ENCODE measurements at places on chromosomes 16 and 17.
A peak's percentile ranks its signal among the peaks of the same experiment; 100 is the strongest.

DNA sequence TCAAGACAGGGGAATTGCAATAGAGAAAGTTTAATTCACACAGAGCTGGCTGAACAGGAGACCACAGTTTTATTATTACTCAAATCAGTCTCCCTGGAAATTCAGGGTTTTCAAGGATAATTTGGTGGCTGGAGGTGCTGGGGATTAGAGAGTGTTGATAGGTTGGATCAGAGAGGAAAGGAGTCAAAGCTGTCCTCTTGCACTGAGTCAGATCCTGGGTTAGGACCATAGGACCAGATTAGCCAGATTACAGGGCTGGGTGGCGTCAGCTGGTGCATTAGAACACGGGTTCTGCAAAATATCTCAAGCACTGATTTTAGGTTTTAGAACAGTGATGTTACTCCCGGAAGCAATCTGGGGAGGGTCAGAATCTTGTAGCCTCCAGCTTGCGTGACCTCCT, 1.8 kb upstream of the NSMCE1 start:
- no peak for DNase-seq

GRCh38 chr16:87416826-87417527, 24.8 kb downstream of the MAP1LC3B start:
- DNase-seq: peak; percentile 80

DNA sequence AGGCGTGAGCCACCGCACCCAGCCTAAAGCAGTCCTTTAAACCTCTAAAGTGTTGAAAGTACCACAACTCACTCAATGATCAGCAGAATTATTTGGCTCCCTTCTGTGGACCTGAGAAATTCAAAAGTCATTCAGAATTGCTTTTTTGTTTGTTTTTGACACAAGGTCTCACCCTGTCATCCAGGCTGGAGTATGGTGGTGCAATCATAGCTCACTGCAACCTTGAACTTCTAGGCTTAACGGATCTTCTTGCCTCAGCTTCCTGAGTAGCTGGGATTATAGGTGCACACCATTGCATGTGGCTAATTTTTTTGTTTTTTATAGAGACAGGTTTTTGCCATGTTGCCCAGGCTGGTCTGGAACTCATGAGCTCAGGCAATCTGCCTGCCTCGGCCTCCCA, 44.3 kb downstream of the TRAF4 start:
- no peak for DNase-seq

DNA sequence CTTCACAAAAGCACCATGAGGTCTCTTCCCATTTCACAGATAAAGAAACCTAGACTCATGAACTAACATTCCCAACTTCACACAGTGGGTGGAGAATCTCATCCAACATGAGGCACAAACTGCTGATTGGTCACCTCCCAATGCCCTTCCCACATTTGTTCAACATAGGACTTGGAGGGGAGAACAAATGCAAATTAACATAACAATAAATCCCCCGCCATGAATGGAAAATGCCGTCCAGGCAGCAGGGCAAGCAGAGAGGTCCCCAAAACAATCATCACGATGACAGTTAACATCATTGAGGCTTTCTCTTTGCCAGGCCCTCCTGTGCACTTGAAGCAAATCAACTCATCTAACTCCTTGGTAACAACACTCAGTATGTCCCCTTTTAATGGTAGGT, 185.3 kb downstream of the TMEM132E start:
- DNase-seq: no peak

GRCh38 chr16:1990351-1991134, 773 bp downstream of the SYNGR3 start:
- no peak for DNase-seq

- DNase-seq: peak; percentile 27
Measured at GRCh38 chr16:49441366-49441780, 67.8 kb downstream of the C16orf78 start.

GRCh38 chr17:6098050-6098822, 28.1 kb downstream of the WSCD1 start:
- peak; percentile 97 for DNase-seq

- no peak for DNase-seq
Measured at GRCh38 chr16:56632848-56633365, 448 bp downstream of the MT1M start.

- DNase-seq: no peak
Measured at GRCh38 chr16:5034167-5034523, 410 bp upstream of the NAGPA start.

DNA sequence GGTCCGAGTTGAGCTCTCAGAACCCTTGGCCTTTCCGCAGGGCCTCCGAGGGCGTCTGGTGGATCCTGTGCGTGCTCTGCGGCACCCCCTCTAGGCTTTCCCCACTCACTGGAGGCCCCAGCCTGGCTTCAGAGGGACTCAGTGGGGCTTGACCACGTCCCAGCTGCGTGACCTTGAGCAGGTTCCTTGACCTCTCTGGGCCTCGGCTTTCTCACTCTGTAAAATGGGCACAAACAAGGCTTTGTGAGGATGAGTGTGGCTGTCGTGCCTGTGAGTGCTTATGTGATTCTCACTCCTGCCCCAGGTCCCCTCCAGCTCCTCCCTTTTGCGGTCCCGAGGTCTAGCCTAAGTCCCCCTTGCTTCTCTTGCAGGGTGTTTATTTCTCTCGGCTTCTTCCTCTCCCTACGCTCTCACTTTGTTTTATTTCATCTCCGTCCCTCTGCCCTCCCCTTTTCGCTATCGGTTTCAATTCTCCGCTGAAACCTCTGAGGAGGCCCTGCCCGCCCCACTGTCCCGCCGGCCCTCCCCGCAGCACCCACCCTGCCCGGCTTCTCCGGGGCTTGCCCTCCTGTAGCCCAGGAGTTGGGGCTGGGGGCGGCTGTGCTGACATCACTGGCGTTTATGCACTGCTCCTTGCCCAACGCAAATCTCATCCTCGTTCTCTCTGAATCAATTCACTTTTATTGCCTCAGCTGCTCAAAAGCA, 82.3 kb upstream of the CBX4 start:
- no peak for DNase-seq

GRCh38 chr17:17966399-17966798, 5.8 kb downstream of the TOM1L2 start:
- DNase-seq: no peak

DNA sequence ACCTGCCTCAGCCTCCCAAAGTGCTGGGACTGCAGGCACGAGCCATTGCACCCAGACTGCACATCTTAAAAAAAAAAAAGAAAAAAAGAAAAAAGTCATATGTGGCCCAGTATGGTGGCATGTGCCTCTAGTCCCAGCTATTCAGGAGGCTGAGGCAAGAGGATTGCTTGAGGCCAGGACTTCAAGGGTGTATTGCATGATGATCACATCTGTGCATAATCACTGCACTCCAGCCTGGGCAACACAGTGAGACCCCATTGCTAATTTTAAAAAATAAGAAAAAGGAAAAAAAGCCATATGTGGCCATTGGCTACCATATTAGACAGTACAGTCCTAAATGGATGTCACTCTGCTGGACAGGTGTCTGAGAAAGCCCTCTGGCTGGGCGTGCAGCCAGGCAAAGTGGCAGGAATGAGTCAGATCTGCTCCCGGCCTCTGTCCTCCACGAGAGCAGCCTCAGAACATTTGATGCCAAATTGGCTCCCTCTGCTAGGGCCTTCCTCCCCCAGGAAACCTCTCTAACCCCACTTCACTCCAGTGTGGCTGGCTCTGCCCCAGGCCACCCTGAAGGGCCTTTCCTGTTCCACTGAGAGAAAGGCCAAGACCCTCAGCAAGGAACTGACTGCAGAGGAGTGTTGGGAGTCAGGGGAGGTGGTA, 14.7 kb downstream of the CA7 start:
- peak; percentile 71 for DNase-seq

DNA sequence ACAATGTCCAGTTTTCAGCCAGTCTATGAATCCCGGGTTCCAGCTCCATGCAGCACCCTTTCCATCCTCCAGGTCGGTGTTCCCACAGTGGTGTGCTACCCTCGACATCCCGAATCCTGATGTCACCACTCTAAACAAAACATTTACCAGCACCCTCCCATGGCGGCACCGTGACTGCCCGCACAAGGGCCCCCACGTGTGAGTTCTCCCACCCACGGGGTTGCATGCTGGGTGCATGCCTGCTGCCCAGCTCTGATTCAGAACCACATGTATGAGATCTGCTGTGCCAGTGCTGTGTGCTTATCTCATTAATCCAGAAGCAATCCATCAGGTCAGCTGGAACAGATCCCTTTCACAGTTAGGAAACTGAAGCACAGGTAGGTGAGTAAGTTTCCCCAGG, 57.4 kb downstream of the C16orf78 start:
- DNase-seq: no peak

DNA sequence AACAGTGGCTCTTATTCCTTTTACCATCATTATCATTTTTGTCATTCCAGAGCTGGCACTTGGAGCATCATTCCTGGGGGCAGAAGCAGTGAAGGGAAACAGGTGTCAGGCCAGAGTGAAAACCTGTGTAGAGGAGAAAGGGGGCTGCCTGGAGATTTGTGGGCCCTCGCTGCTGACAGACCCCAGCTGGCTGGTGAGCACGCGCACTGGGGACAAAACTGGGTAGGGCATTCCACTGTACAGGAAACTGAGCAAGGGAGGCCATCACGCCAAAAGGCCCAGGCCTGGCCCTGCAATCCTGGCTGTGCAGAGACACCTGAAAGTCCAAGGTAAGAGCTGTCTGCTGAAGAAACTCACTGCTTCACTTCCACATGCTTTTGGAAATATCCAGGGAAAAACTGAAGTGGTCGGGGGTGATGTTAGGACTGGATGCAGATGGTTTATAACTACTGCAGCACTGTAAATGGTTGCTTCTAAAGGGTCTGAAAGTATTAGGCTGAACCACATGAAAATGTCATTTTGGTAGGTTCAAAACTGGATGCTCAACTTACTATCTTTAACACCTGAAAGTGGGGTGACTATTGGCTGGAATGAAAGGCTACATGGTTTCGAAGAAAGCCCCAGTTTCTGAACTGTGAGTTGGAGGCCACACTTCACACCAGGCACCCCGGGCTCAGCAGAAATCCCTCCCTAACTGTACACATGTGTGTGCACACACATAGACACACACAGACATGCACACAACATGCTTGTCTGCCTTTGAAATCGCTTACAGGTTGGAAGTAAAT, 225.0 kb downstream of the C16orf78 start:
- DNase-seq: no peak

DNA sequence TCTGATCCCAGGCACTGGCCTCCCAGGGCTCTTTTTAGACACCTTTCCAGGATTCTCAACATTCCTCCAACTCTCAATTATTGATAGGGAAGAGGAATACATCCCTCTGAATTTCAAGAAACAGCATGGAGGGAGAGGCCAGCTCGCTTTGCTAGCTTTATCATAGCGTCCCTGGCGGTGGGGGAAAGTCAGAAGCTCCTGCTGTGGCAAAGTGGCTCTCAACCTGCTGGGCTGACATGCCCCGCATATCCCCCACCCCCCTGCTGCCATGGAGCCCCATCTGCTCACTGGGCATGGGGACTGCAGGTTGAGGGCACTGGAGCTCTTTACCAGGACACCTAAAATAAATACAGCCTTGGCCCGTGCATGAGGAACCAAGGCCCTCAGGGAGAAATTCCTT, 140.3 kb downstream of the SLC39A11 start:
- no peak for DNase-seq

GRCh38 chr17:56244268-56244890, 91.1 kb downstream of the ANKFN1 start:
- DNase-seq: no peak

DNA sequence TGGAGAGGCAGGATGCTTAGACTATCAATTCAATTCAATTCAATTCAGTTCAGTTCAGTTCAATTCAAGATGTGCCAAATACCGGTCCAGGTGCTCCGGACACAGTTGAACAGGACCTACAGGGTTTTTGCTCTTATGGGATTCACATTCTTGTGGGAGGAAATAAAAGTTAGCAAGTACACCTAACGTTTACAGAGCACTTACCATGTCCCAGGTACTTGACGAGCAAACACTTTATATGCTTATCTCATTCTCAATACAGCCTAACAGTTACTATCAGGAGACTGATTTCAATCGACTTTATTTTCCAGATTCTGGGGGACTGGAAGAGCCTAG, 467 bp upstream of the GDE1 start:
- no peak for DNase-seq

DNA sequence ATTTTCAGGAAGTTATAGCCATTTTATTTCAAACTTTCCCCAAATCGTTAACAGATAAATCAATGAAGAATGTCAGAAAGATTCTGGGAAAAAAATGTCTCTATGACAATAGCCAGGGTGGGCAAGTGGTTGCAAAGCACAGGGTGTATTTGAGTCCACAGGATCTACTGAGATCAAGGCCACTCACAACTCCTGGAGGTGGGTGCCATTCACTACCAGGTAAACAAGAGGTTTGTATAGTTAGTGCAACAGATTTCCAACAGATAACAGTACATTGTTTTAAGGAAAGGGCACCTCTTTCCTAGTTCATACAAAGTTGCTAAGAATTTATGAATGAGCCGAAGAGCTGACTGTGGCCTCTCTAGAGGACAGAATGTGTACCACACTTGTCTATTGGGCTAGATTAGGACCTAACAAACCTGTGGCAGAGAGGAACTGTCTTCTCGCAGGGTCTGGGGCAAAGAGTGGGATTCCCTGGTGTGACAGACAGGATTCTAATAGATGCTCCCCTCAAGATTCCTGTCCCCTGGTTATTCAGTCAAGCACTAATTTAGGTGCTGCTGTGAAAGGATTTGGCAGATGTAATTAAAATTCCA, 52.0 kb upstream of the ZNF629 start:
- DNase-seq: no peak

- DNase-seq: no peak
Measured at GRCh38 chr16:57213462-57213861, 27.3 kb downstream of the RSPRY1 start.

DNA sequence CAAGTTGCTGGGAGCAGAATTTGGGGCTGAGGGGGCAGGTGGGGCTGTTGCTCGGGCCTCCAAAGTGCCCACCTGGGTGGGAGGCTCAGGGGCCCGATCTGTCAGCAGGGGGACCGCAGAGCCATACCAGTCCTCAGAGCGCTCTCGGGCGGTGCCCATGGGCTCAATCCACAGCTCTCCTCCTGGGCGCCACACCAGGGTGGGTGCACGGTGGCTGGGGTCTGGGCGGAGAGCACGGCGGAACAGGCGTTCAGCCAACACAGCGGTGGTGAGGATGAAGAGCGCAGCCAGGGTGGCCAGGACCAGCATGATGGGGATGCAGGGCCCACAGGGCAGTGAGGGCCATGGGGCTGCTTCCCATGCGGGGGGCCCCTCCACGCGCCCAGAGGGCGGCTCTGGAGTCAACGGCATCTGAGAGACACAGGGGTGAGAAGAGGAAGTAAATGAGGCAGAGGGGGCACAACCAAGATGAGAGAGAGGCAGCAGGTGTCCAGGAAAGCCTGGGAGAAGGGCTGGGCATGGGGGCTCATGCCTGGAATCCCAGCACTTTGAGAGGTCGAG, 1.2 kb downstream of the C16orf54 start:
- DNase-seq: no peak

DNA sequence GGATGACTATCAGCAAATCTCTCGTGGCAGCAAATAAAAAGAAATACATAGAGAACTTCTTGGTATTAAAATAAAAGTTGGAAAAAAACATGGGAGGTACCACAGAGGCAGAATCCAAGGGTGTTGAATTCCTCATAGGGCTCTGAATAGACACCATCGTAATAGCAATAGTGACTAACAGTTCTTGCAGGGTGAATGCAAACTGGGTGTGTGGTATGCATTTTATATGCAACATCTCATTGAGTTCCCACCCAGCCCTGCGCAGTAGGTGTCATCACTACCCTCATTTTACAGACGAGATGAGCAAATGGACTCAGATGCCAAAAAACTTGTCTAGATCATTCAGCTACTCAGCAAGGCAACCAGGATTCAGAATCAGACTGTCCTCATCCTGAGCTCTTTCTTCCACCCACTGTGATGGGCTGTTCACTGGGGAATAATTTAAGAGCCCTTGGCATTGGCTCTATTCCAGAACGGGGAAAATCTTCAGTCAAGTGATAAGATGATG, 354.6 kb upstream of the CDH11 start:
- DNase-seq: no peak
